ENCODE measurements at places on chromosomes 7 and 10. TPM values are rescaled to one million over a fixed set of nuclear protein-coding genes. Genes with fewer than 3 reads are reported as not detected.

The PAXIP1 gene
- 12.2 TPM for total RNA-seq

GRCh38 chr7:140744005-140744404 is 47.5 kb downstream of the NDUFB2 start:
- H3K27me3 ChIP-seq, result no peaks in the 10 kb centered on the region
- H3K36me3 ChIP-seq, result peaks cover 3% of the 10 kb centered on the region
- no peak overlapping the region for H3K27ac ChIP-seq
- no peaks in the 10 kb centered on the region for H3K4me1 ChIP-seq
- DNase-seq, result no peak

- H3K4me3 ChIP-seq, result no peak overlapping the region
- no peak for DNase-seq
- no peaks in the 10 kb centered on the region for H3K27me3 ChIP-seq
These were observed 139.3 kb downstream of the GLI3 start for GRCh38 chr7:42097752-42098151.

- H3K4me3 ChIP-seq, result no peak overlapping the region
- H3K27me3 ChIP-seq, result no peaks in the 10 kb centered on the region
- DNase-seq, result no peak
- H3K36me3 ChIP-seq, result no peaks in the 10 kb centered on the region
- H3K4me1 ChIP-seq, result peaks cover 3% of the 10 kb centered on the region
These were observed 28.6 kb downstream of the PARD3 start for GRCh38 chr10:34786464-34786863.

GRCh38 chr10:109588259-109588658 is 335.1 kb downstream of the XPNPEP1 start:
- no peak for DNase-seq
- no peaks in the 10 kb centered on the region for H3K36me3 ChIP-seq
- no peak overlapping the region for H3K4me3 ChIP-seq

The HECW1 gene
- total RNA-seq, result not detected

The MYOZ1 gene
- total RNA-seq, result 13.1 TPM

The SLC18A3 gene
- total RNA-seq, result not detected

DNA sequence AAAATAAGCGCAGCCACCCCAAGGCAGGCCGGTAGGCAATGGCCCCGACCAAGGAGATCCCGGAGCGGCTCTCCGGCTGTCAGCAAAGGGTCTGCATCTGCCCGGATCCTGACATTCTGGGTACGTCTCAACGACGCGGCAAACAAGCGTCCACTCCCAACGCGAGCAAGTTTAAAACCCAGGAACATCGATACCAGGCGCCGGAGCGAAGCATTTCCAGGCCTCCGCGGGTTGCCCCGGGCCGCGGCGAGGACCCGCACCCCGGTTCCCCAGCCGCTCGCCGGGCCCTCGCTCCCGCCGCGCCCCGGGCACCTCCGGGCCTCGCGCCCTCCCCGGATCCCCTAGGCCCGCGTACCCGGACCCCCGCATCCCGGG is 453 bp downstream of the URGCP start:
- H3K36me3 ChIP-seq, result no peaks in the 10 kb centered on the region
- no peaks in the 10 kb centered on the region for H3K27me3 ChIP-seq
- H3K4me1 ChIP-seq, result no peaks in the 10 kb centered on the region

DNA sequence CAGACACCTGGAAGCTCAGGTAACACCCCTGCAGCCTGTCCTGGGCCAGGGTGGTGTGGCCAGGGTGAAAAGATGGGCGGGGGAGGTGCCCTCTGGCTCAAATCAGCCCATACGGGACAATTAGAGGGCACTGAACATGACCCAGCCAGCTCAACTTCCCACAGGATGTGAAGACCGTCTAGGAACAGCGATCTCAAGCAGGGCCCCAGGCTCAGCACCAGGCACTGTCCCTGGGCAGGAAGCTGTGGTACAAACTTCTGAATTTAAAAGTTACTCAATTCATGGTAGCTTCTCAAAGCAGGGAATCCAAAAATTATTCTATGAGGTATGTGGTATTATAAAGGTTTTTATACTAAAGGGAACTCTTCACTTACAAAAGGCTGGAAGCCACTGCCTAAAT is 5.1 kb upstream of the GRB10 start:
- H3K4me1 ChIP-seq, result no peaks in the 10 kb centered on the region
- no peak for DNase-seq
- no peak overlapping the region for H3K27ac ChIP-seq

- H3K4me3 ChIP-seq, result no peak overlapping the region
- H3K27me3 ChIP-seq, result no peaks in the 10 kb centered on the region
These were observed 9.0 kb downstream of the LRRC27 start for GRCh38 chr10:132341017-132341416.

DNA sequence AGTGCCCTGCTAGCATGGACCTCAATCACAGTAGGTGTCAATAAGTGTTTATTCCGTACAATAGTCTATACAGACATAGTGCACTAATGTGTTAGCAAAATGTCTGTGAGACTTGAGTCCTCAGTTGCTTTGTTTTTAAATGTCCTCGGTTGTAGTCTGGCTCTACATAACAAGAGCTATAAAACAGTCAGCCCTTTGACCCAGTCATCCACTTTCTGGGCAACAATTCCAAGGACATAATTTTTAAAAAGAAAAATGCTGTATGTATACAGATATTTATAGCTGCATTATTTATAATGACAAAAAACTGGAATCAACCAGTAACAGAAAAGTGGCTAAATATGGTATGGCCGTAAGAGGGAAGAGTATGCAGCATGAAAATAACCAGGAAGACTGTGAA is 2.8 kb upstream of the PDLIM1 start:
- no peaks in the 10 kb centered on the region for H3K27me3 ChIP-seq
- no peaks in the 10 kb centered on the region for H3K36me3 ChIP-seq
- no peaks in the 10 kb centered on the region for H3K4me1 ChIP-seq

DNA sequence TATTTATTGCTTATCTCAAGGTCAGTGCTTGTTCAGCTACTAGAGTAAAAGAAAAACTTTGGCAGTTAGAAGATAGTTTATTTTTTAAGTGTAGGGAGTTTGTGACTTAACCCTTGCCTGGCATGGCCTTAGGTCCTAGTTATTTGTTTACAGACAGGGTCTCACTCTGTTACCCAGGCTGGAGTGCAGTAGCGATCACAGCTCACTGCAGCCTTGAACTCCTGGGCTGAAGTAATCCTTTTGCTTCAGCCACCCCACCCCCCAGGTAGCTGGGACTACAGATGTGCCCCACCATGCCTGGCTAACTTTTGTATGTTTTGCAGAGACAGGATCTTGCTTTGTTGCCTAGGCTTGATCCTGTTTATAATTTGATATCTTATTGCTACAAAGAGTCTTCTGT is 4.2 kb downstream of the ANLN start:
- no peak overlapping the region for H3K27ac ChIP-seq
- no peaks in the 10 kb centered on the region for H3K36me3 ChIP-seq
- H3K27me3 ChIP-seq, result no peaks in the 10 kb centered on the region
- no peaks in the 10 kb centered on the region for H3K4me1 ChIP-seq
- no peak for DNase-seq

DNA sequence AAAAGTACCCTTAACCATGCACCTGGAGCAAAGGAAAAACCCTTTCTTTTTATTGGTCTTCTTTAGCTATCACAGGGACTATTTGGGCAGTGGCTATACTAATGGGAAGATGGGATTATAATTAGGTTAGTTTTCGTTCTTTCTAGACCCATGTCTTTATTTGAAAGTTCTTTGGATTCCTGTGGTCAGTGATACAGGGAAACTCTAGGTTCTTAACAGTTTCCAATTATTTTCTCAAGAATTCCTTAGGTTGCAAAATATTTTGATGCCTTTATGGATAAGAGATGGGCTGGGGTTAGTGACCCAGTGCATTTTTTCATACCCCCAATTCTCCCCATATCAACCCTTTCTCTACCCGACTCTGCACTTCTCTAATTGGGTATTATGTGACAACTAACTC is 49.0 kb downstream of the ADD3 start:
- no peak for DNase-seq
- H3K4me3 ChIP-seq, result no peak overlapping the region
- H3K27me3 ChIP-seq, result no peaks in the 10 kb centered on the region
- no peak overlapping the region for H3K27ac ChIP-seq
- H3K4me1 ChIP-seq, result peaks cover 14% of the 10 kb centered on the region
- H3K36me3 ChIP-seq, result no peaks in the 10 kb centered on the region
